ENCODE measurements at places on chromosomes 3 and 15.

DNA sequence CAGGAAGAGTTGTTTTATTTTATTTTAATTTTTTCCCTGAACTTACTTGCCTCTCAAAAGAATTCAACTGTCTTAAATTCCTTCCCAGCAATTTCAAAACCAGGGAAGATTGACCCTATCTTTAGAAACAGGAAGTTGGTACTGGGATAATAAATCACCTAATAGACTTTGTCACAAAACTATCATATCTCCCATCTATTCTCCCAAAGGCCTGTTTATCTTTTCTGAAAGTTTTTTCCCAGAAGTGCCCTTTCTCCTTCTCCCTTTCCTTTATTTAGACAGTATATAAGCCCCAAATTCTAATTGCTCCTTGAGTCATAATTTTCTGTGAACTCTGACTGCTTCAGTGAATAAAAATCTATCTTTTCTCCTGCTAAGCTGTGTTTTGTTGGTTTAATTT is 2.9 kb upstream of the RNF7 start:
- no peak for DNase-seq

- no peak for DNase-seq
Measured at GRCh38 chr15:88913017-88913849, at the start of gene MFGE8. Gene MFGE8, minus strand, starts transcription at chr15:88913379. Its CDS starts 60 bp downstream, at chr15:88913319.

DNA sequence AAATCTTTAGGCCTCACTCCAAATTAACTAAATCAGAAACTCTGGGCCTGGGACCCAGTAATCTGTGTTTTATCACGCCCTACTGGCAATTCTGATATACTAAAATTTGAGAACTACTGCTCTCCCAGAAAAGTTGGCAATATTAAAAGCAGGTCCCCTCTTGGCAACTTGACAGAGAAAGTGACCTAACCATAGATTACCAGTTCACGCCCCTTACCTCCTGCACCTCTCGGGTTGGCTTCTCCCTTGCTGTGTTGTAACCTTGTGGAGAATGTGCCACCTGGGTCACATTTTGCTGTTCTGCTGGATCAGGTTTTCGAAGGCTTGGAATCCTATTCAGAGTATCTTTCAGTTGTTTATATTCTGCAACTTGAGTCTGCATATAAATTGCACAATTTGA is 59.1 kb downstream of the GOLIM4 start:
- DNase-seq: no peak

GRCh38 chr15:61653110-61653509 is 407.1 kb downstream of the VPS13C start:
- DNase-seq: no peak

DNA sequence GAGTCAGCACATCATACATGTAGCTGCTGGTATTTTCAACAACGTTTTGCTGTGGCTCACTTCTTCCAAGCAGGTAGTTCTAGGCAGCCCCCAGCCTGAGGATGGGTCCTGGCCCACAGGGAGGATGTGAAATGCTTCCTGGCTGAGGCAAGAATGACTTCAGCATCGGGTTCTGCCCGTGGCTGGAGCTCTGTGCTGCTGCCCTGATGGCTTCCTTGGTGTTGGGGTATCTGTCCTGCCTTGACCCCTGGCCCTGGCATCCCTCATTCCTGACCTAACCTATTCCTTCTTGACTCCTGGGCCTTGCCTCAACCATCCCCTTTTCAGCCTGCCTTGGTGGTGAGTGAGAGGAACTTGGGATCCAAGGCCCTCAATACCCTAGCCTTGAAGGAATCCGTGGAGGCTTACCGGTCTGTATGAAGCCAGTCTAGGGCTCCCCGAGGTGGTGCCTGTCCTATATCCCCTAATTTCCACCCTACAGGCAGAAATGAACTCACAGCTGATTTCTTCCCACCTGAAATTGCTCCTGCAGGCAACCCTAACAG is 300.6 kb downstream of the TLE3 start:
- DNase-seq: no peak

- no peak for DNase-seq
Measured at GRCh38 chr3:194283221-194284006, 67.7 kb downstream of the CPN2 start.

- no peak for DNase-seq
Measured at GRCh38 chr3:153513236-153513635, 351.2 kb downstream of the RAP2B start.

DNA sequence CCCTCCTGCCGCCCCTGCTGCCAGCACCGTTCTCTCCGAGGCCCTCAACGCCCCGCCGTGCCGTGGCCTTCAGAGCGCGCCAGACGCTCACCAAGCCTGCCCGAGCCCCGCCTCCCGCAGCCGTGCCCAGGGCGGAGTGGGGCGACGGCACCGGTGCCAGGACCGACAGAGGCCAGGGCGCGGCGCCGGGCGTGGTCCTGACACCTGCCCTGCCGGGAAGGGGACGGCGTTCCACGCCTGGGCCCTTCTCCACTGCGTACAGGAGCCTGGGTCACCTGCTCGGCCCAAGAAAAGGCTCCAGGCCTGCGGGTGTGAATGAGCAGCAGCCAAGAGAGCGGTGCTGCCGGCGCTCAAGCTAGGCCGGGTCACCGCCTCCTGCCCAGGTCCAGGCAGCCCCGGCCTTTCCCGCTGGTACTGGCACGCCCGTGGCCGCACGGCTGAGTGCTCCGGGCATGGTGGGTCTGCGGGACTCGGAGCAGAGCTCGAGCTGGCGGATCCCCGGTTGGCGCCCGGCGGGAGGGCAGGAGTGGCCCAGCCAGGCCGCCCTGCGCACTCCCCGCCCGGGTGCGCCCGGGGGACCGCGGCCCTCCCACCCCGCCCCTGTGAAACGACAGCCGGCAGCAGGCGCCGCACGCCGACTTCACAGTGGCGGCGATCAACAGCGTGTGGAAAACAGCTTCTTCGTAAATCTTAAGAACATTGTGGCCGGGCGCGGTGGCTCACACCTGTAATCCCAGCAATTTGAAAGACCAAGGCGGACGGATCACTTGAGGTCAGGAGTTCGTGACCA is 4.2 kb downstream of the OCA2 start:
- no peak for DNase-seq

GRCh38 chr15:95761501-95762165 is 568.9 kb upstream of the NR2F2 start:
- no peak for DNase-seq

GRCh38 chr3:33380653-33381052 is 59.6 kb downstream of the UBP1 start:
- DNase-seq: no peak

GRCh38 chr3:107939691-107940442 is 151.0 kb downstream of the CD47 start:
- no peak for DNase-seq

DNA sequence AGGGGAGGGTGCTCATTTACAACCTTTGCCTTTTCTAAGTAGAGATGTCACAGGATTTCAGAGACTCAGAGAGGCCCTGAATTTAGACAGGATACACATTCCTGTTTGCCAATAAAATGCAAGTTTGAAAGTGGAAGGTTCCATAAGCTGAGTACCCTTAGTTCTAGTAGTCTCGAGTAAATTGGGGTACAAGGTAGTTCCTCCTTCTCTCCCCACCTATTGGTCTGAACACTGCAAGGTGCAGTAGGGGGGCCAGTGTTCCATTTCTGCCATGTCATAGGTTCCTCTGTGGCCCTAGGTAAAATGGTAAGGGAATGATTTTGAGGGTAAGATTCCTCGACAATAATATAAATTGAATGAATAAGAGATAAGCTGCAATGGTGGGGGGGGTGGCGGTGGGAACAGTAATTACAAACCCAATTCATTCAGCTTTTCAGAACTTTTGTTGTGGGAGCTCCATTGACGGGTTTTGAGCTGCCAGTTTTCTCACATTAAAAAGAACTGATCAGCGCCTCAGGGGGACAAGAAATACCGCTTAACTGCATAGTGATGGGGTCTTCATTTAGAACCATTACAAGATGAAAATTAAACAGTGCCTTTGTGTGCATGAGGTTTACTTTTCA is 5.9 kb downstream of the SOX2 start:
- no peak for DNase-seq

- DNase-seq: no peak
Measured at GRCh38 chr15:25863111-25863967, at the start of gene ATP10A. Gene ATP10A, minus strand, starts transcription at chr15:25863327. Its CDS starts 231 bp downstream, at chr15:25863096.

DNA sequence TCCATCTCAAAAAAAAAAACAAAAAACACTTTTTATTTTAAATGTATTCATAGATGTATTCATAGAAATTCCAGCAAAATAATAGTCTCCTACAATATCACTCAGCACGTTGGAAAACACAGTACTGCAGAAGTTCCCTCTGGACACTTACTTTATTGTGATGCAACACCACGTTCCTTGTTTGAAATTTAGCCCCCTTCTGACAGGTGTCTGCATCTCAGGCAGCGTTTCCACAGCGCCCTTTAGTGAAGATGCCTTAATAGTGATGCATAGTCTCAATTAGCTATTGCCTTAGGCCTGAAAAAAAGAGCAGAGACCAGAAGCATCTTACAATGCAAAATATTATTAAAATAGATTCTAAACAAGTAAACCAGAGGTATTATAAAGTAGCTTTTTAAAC is 20.3 kb downstream of the IL12A start:
- no peak for DNase-seq

GRCh38 chr3:183278479-183279088 is 25.5 kb downstream of the B3GNT5 start:
- peak; percentile 38 for DNase-seq

GRCh38 chr3:126259411-126260391 is 79.3 kb upstream of the ALDH1L1 start:
- no peak for DNase-seq

DNA sequence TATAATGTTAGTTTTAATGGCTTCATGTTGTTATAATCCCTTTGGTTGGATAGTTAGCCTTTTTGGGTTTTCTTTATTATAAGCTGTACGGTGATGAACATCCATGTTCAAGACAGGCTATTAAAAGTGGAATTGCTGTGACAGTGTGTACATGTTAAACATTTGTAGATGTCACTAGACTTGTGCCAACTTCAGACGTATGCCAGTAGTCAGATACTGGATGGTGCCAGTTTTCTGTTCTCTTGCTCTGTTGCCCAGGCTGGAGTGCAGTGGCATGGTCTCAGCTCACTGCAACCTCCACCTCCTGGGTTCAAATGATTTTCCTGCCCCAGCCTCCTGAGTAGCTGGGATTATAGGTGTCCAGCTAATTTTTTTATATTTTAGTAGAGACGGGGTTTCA is 54.1 kb downstream of the MGA start:
- DNase-seq: no peak

- no peak for DNase-seq
Measured at GRCh38 chr3:6743067-6743720, 117.7 kb upstream of the GRM7 start.

DNA sequence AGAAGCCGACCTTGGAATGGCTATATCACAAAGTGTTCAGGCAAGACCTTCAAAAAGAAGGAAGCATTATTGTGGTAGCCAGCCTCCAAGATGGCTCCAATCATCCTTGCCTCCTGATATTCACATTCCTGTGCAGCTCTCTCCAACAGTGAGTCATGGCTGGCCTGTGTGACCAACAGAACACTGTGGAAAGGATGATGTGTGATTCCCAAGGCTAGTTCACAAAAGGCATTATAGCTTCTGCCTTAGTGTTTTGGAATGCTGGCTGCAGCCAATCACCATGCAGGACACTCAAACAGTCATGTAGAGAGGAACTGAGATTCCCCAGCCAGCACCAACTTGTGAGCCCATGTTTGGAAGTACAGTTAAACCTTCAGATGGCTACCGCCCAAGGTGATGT is 102.6 kb downstream of the EFL1 start:
- peak; percentile 96 for DNase-seq

DNA sequence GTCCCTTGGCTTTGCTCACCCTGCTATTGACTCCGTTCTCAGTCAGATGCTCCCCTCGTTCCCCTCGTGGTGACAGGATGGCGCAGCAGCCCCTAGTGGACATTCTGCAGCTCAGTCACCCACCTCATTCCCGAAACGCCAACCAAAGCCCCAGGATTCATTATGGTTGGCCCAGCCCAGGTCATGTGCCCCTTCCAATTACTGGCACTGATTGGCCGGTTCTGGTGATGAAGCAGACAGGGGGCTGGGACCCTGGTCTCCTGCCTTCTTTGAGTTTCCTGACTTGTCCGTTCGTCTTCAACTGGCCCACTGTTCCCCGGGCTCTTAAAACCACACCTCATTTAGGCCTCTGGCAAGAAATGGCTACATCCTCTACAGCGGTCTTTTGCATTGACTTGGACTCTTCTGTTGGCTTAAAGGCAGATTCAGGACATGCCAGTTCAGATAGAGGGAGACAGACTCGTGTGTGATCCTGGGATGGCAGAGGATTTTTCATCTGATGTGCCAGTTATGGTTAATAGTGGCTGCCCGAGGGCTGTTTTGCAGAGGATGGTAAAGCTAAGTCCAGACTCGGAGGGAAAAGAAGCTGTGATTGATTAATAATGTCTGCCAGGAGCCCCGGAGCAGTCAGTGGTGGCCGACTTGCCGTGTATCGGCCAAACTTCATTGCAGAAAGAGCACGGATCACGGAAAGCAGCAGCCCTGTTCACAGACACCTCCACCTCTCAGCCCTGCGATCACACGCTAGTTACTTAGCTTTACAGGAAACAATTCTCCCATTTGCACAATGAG is 37.8 kb downstream of the LSM3 start:
- DNase-seq: no peak

DNA sequence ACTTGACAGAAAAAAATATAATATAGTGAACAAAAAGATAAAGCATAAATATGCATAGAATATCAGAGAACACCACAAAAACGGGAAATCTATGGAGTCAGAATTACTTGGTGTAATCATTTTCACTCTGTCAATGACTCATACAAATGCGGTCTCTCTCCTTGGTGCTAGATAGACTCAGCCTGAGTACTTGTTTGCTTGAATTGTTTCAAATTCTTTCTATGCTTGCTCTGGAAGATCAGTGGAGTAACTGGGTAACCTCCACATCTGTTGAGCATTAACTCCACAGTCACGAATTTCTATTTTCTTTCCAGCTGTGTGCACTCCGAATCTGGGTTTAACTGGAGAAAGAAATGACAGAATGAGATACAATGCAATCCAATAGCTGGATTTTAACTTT is 760.4 kb downstream of the ZPLD1 start:
- DNase-seq: no peak

GRCh38 chr3:45482829-45483228 is 94.5 kb downstream of the LARS2 start:
- DNase-seq: no peak

GRCh38 chr3:142056656-142057330 is 92.6 kb downstream of the TFDP2 start:
- no peak for DNase-seq

DNA sequence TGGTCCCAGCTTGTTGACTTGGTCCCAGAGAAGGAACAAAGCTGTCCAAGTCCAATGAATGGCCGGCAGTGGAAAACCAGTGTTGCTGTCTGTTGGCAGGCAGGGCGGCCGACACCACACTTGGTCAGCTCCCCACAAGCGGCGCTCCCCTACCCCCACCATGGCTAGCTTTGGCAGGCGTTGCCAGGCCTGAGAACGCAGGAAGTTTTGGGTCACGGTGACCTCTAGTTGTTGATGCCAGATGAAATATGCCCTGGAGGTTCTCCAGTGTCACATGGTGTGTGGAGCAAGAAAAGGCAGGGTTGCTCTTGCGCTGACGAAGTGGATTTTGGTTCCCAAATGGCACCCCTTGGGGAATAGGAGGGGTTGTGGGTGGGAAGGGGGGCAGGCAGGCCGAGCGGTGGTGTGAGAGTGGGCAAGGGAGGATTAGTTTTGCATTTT is 72.7 kb upstream of the TPRG1 start:
- peak; percentile 79 for DNase-seq

Data from stromal cell of bone marrow (primary cell).